ENCODE measurements at places on chromosomes 7 and 10. TPM values are rescaled to one million over a fixed set of nuclear protein-coding genes. Genes with fewer than 3 reads are reported as not detected.

The PEX1 gene
- 24.9 TPM for polyA plus RNA-seq

GRCh38 chr7:29146888-29147609 is 712 bp upstream of the CPVL start:
- peaks cover 27% of the 10 kb centered on the region for H3K27me3 ChIP-seq
- H3K36me3 ChIP-seq = no peaks in the 10 kb centered on the region
- H3K4me1 ChIP-seq = no peaks in the 10 kb centered on the region

GRCh38 chr7:132527467-132528410 is 48.5 kb downstream of the PLXNA4 start:
- no peaks in the 10 kb centered on the region for H3K4me1 ChIP-seq
- H3K27me3 ChIP-seq = no peaks in the 10 kb centered on the region
- H3K36me3 ChIP-seq = no peaks in the 10 kb centered on the region
- H3K4me3 ChIP-seq = no peak overlapping the region
- no peak for DNase-seq

GRCh38 chr10:77641788-77642397 is 4.3 kb upstream of the KCNMA1 start:
- peaks cover 10% of the 10 kb centered on the region for H3K4me1 ChIP-seq
- no peak overlapping the region for H3K27ac ChIP-seq
- H3K4me3 ChIP-seq = no peak overlapping the region
- peak; percentile 72 for DNase-seq
- H3K36me3 ChIP-seq = no peaks in the 10 kb centered on the region
- no peaks in the 10 kb centered on the region for H3K27me3 ChIP-seq

The MKX gene
- polyA plus RNA-seq = not detected

GRCh38 chr7:43143918-43144589 is 31.6 kb downstream of the HECW1 start:
- no peaks in the 10 kb centered on the region for H3K4me1 ChIP-seq
- H3K36me3 ChIP-seq = no peaks in the 10 kb centered on the region
- no peak overlapping the region for H3K27ac ChIP-seq
- peaks cover 22% of the 10 kb centered on the region for H3K27me3 ChIP-seq
- no peak overlapping the region for H3K4me3 ChIP-seq
- DNase-seq = no peak

The STAM gene
- 23.9 TPM for polyA plus RNA-seq

DNA sequence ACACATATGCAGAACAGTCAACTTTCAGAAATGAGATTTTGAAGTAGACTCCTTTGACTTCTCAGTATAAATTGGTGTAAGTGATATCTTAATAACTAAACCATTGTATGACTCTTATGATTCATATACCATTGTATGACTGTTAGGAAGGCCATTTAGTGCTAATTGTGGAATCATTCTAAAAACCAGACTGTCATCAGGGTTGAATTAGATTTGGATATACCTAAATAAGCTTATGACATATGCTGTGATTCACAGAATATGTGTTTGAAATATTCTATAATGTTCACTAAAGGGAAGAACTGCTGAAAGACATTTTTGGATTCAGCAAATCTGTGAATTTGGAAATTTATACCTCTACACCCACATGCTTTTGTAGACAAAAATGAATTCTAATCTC is 438.1 kb downstream of the MDFIC start:
- no peak overlapping the region for H3K27ac ChIP-seq
- no peaks in the 10 kb centered on the region for H3K27me3 ChIP-seq
- no peak overlapping the region for H3K4me3 ChIP-seq

The DIP2C gene
- 8.7 TPM for polyA plus RNA-seq

Measured in SK-N-SH (cell line).